Kidney tubule cell (primary cell): ENCODE measurements at places on chromosomes 4 and X.

DNA sequence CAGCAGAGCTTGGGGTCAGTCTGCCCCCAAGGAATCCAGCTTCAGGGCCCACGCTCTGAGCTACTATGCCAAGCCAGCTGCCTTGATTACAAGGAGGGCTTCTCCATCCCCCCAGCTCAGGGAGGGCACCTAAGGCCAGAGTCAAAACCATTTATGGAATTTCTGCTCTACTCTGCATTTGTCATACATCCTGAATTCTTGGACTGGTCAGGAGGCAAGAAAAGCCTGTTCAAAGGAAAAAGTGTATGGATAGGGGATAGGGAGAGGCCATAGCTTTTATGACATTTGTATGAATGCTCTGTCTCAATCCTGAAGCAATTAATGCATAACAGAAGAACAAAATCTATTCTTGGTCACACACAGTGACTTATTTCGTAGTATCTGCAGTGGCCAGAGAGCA is 32.2 kb downstream of the EDNRA start:
- no peak for DNase-seq

- peak; percentile 39 for DNase-seq
Observed at GRCh38 chr4:143668930-143669552, 31.4 kb downstream of the FREM3 start.

DNA sequence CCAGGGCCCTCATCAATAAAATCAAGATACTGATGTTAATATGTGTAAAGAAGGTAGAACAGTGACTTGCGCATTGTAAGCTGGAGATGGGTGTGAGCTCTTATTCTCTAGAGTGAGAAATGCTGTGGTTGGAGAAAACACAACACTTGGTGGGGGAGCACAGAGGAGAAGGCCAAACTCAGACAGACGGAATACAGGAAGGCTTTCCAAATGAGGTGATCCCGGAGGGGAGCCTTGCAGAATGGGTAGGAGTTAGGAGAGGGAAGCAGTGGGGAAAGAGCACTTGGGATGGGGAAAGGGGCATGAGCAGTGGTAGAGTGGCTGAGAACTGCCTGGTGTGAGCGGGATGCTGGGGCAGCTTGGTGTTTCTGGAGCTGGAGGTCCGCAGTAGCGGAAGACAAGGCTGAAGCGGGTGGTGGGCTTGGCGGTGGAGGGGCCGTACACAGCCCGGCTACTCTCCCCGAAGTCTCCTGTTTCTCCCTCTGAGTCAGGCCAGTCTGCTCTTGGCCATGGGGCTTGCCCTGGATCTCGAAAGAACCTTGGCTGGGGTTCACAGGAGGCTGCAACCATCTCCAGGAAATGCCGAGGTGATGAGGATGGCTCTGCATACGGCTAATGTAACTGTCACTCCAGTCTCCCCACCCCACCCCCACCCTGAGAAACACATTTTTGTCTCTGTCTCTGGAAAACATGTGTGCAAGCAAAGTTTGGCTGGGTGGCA is 11.3 kb upstream of the PLAC1 start:
- peak; percentile 79 for DNase-seq

DNA sequence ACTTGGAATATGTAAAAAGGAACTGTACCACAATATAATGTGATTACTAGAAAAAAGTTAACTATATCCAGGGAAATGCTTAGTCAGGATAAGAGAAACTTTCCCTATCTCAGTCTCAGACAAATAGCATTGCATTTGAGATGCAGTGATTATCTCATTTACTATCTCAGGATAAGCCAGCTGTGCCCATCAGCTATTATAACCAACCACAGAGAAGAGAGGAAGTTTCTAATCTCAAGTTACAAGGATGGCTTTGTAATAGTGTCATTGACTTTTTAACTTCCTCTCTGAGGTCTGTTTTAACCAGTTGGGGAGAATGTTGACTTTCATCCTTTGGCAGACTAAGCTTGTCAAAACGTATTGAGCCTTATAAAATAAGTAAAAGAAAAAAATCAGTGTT is 56.5 kb downstream of the SNX25 start:
- DNase-seq: peak; percentile 56

- no peak for DNase-seq
Observed at GRCh38 chrX:17496407-17496806, 121.4 kb downstream of the NHS start.

GRCh38 chr4:57668621-57669020 is 558.4 kb upstream of the IGFBP7 start:
- peak; percentile 13 for DNase-seq

DNA sequence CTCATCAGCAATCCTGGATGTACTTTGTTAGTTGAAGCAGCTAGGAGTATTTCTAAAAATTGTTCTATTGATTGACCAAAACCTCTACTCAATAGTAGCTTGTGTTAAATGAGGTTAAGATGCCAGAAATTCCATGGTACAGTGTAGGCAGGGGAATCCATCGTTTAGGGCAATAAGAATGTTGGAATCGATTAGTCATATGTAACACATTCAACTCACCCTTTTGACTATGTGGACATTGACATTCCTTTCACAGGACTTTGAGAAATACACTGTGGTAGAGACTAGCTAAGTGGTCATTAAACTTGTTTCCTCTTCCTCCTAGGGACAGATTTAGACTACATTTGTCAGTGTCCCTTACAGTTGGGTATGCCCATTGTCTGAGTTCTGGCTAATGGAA is 40.2 kb downstream of the KDM5C start:
- DNase-seq: peak; percentile 92

DNA sequence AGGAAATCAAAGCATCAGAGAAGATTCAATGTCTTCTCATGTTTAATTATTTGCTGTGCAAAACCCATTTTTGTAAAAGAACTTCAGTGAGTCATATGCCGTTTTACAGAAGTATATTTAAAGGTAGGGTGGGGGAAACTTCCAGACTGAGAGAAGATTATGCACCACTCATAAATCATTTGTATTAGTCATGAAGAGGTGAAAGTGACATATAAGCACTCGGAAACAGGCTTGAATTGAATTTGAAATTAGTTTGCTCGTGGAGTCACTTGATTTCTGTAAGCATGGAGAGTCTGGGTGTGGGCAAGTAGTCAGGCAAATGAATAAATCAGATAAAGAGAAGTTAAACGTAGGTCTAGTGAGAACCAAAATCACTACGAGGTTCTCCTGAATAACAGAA is 335.1 kb downstream of the ANK2 start:
- peak; percentile 79 for DNase-seq

GRCh38 chr4:123843137-123843536 is 446.5 kb downstream of the SPRY1 start:
- DNase-seq: no peak

GRCh38 chr4:22412013-22412412 is 103.9 kb downstream of the ADGRA3 start:
- no peak for DNase-seq

GRCh38 chr4:168524006-168524405 is 27.2 kb downstream of the PALLD start:
- peak; percentile 84 for DNase-seq

- DNase-seq: peak; percentile 37
Observed at GRCh38 chrX:57929373-57929772, 19.1 kb upstream of the ZXDA start.

DNA sequence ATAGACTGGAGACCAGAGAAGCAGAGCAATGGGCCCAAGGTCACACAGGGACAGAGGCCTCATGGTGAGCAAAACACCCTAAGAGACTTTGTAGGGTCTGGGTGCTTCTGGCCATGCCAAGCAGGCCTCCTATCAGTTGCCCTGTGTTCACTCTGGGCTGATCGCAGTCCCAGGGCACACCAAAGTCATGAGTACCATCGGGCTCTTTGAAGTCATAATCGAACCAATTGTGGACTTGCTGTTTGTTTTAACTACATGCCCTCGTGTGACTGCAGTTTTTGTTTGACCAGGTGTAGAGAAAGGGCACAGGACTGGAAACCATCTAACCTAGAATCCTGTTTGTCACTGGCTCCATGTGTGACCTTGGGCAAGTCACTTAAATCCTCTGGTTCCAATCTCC is 172.5 kb upstream of the CPEB2 start:
- no peak for DNase-seq

DNA sequence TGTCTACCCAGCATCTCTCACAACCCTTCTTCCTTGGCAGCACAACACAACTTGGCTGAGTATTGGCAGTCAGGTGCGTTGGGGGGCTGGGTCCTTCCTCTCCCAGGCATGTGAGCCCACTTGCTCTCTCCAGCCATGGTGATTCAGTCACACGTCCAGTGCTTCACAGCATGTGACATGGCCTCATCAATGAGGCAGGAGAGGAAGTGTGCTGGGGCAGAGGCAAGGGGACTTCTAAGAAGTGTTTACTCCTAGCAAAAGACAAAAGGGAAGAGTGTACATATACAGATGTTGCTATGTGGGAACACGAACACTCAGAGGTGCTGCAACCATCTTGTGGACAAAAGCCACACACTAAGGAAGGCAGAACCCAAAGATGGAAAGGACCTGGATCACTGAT is 380.8 kb downstream of the FBXW7 start:
- no peak for DNase-seq

GRCh38 chr4:62004881-62005280 is 804.8 kb downstream of the ADGRL3 start:
- DNase-seq: no peak

- DNase-seq: no peak
Observed at GRCh38 chr4:169565606-169566005, 46.8 kb downstream of the NEK1 start.

DNA sequence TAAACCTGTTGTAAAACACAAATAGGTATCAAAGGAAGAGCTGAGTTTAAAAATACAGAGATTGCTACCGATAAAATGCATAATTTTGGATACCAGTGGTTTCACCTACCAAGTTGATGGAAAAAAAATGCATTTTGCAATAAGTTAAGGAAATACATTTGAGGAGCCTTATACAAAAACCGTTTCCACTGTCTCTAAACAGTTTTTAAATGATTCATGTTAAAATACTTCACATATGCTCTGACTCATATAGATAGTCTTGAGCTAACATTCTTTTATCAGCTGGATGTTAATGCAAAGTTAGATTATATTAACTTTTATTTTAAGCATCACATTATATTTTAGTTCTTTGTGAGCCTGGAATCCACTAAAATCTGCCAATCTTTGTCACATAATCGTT is 50.6 kb upstream of the ANKRD17 start:
- peak; percentile 9 for DNase-seq

DNA sequence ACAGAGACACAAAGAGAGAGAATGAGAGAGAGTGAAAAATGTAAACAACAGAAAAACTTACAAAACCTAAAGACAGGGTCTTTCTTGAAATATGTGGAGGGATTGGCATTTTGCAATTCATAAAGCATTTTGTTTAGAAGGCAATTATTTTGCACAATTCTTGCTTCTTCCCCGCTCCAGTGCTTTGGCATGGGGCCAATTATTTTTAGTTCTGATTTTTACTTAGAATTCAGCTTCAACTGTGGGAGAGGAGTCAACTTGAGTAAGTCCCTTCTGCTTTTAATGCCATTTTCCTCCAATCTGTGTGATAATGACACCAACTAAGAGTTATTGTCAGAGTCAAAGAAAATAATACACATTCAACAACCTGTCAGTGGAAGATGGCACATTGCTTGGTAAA is 1051.9 kb downstream of the NLGN4X start:
- peak; percentile 2 for DNase-seq

GRCh38 chr4:71608678-71609071 is 175.2 kb downstream of the GC start:
- DNase-seq: no peak

DNA sequence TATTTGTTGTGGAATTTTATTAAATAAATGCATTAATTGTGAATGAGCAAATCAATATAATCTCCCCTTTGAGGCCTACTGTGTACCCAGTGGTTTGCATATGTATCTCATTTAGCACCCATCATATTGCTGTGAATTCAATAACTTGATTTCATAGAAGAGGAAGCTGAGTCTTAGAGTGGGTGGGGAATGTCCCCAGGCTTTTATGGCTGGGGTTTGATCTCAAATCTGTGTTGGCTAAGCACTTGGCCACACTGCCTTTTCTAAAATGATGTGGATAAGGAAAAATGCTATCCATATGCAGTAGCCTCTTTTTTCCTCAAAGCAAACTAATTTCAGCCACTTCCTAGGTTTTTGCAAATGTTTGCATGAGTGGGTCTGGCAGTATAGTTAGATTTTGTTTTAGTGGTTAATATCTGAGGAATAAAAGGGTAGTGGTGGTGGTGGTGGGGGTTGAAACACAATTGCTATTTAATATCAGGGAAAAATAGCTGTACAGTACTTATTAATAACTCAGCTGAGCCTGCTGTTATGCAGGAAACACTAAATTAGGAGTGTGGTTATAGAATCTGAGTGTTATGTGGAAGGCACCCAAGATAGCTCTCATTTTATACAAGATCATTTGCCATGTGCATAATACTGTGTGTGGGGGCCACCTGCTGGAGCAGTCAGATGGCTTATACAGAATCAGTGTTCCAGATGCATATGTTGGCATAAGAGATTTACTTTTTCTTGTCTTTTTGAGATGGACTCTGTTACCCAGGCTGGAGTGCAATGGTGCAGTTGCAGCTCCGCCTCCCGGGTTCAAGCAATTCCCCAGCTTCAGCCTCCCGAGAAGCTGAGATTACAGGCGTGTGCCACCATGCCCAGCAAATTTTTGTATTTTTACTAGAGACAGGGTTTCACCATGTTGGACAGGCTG is 108.0 kb downstream of the TMEM131L start:
- DNase-seq: peak; percentile 64

DNA sequence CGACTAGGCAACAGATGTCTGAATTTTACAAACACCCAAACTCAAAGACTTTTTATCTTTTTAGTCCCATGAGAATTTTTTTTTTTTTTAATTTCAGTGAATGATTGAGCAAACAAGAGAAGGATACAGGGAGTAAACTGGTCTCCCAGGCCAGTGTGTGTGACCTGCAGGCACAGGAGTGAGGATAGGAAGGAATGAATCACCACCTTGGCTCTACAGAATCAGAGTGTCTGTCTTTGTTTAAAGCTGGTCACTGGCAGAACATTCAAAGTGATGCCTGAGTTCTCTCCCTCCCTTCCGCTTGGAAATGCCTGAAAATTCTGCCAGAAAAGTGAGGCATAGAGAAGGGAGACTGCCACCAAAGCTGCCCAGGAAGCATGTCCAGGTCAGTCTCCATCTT is 69.5 kb downstream of the PARM1 start:
- DNase-seq: peak; percentile 45

DNA sequence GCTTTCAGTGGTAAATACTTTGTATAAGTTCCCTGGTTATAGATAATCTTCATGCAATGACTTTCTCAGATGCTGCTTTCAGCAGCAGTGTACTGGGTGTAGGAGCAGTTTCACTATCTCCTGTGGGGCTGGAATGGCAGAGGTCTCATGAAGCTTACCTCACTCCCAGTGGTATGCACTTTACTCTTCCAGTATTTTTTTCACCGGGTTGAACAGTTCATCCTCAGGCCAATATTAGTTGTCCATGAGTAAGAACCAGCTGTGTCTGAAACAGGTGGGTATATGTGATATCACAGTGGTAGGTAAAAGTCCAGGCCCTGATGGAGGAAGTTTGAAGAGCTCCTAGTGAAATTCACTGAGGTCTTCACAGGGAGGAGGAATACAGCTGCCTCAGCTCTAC is 351.5 kb upstream of the EMCN start:
- DNase-seq: peak; percentile 25

GRCh38 chr4:26896636-26897035 is 36.0 kb downstream of the STIM2 start:
- peak; percentile 6 for DNase-seq
